ENCODE measurements at places on chromosomes 4 and X.

DNA sequence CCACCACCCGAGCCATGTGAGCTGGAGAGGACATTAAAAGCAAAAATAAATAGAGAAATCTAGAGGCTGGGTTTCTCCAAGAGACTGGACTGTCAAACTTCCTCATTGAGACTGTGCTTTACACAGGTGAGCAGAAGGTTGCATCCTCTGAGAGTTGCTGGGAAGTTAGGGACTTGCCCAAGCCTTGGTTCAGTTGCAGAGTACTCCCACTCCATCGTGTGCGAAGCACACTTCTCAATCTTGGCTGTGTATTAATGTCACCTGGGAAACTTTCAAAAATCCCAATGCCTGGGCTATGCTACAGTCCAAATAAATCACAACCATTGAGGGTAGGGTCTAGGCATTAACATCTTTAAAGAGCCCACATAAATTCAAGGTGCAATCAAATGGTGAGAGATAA, 89.2 kb downstream of the ZNF330 start:
- no peak for DNase-seq

DNA sequence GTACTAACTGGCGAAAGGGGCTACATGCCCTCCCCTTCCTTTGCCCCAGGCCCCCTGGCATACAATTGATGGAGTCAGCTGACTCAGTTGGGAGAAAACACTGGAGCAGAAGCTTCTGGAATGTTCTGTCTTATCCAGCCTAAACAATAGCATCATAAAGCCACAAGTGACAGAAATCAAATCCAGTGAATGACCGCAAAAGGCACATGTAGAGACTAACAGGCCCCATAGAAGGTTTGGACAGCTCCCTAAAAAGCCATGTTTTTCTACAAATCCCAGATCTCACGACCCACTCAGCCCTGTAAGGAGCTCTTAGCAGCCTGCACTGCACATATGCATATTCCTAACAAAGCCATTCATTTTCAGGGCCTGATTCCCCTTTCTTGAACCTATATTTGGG, 25.1 kb downstream of the SCARB2 start:
- no peak for DNase-seq

GRCh38 chrX:110267874-110268273, 50.0 kb downstream of the AMMECR1 start:
- DNase-seq: no peak

DNA sequence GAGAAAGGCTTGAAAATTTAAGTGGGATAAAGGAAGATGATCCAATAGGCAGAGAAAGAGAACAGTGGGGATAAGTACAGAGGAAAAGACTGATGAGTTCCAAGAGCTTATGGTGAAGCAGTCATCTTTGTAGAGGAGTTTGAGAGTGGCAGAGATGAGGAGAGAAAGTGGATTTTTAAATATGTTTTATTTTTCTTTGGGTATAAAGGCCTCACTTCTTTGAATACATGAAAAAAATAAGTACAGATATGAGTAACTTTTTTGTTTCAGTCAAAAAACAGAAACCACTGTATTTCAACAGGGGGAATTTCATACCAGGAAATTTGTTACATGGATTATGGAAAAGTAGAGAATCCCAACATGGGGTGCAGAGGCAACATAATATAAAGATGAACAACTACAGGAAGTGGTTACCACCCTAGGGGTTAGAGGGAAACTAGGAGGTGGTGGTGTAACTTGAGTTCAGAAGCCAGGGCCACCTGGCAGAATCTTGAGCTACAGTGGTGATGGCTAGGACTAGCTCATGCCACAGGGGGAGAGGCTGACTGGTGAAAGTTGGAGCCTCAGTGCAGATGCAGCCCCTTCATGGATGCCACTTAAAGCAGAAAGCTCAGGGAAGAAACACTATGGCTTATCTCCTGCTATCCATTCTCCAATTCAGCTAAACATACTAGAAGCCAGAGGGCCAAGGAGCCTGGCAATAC, 3.4 kb upstream of the CYBB start:
- no peak for DNase-seq

- DNase-seq: no peak
Measured at GRCh38 chrX:78357342-78358055, 30.1 kb upstream of the CYSLTR1 start.

GRCh38 chr4:79281566-79282359, 44.1 kb downstream of the NAA11 start:
- no peak for DNase-seq

DNA sequence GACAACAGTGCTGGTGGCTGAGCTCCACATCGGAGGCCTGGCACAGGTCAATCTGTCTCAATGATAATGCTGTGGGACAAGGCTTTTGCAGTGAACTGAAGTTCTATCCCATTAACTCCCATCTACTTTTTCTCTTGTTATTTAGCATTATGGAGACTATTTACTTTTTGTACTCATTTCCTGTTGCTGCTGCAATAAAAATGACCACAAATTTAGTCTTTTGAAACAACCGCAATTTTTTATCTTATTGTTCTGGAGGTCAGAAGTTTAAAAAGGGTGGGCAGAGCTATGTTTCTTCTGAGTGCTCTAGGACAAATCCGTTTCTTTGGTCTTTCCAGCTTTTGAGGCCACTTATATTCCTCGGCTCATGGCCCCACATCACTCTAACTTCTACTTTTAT, 111.0 kb upstream of the PITX2 start:
- no peak for DNase-seq

DNA sequence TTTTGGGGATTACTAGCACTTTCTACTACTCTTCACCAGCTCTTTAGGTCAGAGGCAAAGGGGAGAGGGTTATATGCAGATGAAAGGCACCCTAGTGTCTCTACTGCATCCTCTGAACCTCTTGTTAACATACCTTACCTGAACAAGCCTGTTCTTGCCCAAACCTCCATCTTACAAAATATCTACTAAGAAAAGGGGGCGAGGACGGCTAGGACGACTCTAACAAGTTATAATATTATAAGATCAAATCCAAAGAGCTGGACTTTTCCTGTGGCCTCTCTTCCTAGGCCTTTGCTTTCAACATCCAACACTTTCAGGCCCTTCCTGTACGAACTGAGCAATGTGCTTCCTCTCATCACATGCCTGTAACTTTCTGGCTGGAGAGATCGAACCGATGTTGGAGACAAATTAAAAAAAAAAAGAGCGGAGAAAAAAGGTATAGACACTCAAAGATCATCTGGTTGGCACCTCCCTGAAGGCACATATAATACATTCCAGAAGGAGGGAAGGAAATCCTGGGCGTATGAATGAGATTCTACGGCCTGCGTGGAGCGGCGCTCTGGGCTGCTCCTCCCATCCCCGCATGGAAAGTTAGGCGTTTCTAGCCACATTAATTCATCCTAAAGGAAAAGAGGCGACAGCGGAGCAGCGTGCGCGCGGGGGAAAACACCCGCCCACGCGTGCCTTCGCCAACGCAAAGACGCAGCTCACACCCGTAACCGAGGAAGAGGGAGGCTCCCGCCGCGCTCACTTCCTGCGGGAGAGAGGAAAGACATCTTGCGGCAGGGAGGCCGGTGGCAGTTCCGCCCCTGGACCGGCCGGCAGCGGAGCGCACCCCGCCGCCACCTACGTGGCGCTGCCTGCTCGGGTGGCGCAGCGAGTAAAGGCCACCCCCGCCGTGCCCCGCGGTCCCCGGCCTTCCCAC, 808 bp downstream of the PRDM5 start:
- peak; percentile 39 for DNase-seq

DNA sequence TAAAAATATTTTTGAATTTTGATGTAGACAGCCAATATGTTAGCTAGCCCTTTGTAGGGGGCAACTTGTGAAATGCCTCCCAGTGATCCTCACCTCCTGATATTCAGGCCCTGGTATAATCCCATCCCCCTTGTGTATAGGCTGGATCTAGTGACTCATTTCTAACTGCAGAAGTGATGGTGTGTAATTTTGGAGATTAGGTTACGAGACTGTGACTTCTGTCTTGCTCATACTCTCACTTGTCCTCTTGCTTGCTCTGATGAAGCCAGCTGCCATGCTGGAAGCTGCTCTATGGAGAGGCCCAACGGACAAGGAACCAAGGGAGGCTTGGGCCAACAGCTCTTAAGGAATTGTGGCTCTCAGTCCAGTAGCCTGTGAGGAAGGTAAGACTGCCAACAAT, 61.7 kb downstream of the GPR82 start:
- no peak for DNase-seq
